NCI-H2081 treated with DMSO at 0.1 percent for 48 hours (cell line): ENCODE measurements at places on chromosomes 13 and 19.

- DNase-seq, result no peak
Observed at GRCh38 chr13:24997367-24997967, 98.5 kb upstream of the PABPC3 start.

- DNase-seq, result no peak
Observed at GRCh38 chr19:1214299-1214861, 8.8 kb downstream of the STK11 start.

DNA sequence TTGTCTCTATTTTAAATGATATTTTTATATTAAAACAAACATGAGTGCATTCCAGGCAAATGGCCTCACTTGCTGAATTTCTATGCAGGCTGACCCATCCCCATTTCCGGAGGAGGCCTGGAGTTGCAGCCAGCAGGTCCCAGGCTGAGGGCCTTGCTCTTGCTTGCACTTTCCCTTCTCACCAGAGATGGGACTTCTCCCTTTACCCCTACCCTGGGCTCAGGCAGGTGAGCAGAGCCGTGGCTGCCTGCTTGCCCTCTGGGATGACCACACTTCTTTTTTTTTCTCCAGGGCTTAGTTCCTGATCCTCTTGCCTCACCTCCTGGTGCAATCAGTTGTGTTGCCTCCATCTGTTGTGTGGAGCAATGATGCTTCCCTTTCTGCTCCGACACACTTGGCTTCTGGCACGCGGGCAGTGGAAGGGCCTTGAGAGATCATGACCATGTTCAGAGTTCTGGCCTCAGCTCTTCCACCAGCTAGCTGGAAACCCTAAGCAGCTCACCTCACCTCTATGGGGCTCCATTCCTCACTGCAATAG, 11.1 kb upstream of the OLFM4 start:
- no peak for DNase-seq

DNA sequence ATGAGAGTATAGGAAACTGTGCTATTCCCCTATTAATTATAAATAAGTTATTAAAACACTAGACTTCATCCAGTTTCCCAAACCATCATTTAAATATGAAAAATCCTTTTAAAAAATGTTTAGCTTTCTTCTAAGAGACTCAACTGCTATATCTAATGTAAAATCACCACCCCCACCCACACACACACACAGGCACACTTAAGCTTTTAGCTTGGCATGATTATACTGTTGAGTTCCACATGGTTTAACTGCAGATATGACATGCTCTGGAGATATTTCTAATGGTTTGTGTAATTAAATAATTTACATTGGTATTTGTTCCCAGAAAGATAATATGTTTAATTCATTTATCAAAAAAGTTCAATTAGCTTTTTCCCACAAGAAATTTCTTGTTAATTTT, 1700.1 kb upstream of the SLC10A2 start:
- DNase-seq, result no peak

DNA sequence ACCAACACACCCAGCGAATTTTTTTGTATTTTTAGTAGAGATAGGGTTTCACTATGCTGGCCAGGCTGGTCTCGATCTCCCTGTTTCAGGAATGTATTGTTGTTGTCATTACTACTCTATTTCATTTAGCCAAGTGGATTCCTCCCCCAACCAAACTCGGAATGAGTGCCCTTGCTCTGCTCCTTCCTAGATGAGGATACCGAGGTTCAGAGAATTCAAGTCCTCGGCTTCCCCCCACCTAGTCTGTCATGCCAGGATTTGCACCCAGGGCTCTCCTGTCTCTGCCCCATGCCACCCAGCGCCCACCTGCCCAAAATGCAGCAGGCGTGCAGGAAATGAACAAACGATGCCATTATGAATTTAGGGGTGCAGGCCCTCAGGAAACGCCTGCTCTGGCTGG, 3.5 kb upstream of the SPACA4 start:
- DNase-seq, result no peak

- DNase-seq, result no peak
Observed at GRCh38 chr13:24178847-24179485, 18.4 kb downstream of the SPATA13 start.

- DNase-seq, result no peak
Observed at GRCh38 chr19:19078801-19079200, 15.0 kb downstream of the SLC25A42 start.

- no peak for DNase-seq
Observed at GRCh38 chr19:32311371-32311770, 34.0 kb upstream of the ZNF507 start.

GRCh38 chr19:13951799-13952153, 533 bp upstream of the DCAF15 start:
- DNase-seq, result no peak

- no peak for DNase-seq
Observed at GRCh38 chr13:79227418-79227817, 178.6 kb downstream of the RBM26 start.

GRCh38 chr19:49936549-49936948, 7.2 kb upstream of the NUP62 start:
- DNase-seq, result no peak

- no peak for DNase-seq
Observed at GRCh38 chr13:72384879-72385278, 342.6 kb downstream of the MZT1 start.

DNA sequence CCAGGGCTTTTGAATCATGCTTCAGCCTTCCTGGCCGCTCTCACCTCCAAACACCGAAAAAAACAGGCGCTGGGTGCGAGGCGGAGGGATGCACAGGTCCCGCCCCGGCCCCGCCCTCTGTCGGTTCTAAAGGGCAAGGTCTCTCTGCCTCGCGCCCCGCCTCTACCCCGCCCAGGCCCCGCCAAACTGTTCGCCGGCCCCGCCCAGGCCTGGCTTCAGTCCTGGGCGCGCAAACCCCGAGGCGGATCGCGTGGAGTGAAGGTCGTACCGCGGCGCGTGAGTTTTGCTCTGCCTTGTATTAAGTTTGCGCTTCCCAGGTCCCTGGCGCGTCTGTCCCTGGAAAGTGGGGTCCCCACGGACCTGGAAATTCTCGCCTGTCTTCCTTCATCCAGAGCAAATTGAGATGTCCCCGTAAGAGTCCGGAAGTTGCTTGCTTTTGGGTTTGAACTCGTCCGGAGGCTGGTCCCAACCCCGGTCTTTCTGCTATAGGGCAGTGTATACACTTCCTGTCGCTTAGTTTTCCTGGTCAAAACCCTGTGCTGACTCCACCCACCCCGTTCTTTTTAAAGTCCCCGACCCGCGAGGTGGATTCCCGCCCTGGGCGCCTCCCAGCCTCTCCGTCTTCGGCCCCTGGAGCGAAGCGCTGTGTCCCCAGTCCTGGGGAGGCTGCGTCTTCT, 8.4 kb downstream of the ZNF808 start:
- DNase-seq, result no peak

DNA sequence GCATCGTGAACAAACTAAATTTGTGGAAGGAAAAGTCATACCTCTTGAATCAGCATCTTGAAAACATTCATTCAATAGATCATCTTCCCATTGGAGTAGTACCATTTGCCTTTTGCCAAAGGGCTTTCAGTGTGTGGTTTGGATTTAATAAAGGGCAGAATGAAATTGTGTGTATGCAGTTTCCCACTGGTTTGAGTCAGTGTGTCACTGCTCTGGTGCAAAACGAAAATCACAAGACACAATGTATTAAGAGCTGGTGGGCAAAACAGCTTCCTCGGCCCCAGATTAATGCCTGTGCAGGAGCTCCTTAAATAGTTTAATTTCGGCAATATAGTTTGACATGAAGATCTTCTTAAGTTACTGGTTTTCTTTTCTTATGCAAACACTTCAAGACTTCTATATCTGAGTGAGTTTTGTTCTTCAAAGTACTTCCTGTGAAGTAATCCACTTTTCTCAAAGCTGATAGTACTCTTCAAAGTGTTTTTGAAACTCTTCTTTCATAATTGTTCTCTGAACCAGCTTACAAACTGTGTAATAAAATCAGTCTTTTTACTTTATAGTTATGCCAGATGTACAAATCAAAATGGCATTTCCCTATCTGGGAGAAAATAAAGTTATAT, 32.1 kb downstream of the RASL11A start:
- no peak for DNase-seq

DNA sequence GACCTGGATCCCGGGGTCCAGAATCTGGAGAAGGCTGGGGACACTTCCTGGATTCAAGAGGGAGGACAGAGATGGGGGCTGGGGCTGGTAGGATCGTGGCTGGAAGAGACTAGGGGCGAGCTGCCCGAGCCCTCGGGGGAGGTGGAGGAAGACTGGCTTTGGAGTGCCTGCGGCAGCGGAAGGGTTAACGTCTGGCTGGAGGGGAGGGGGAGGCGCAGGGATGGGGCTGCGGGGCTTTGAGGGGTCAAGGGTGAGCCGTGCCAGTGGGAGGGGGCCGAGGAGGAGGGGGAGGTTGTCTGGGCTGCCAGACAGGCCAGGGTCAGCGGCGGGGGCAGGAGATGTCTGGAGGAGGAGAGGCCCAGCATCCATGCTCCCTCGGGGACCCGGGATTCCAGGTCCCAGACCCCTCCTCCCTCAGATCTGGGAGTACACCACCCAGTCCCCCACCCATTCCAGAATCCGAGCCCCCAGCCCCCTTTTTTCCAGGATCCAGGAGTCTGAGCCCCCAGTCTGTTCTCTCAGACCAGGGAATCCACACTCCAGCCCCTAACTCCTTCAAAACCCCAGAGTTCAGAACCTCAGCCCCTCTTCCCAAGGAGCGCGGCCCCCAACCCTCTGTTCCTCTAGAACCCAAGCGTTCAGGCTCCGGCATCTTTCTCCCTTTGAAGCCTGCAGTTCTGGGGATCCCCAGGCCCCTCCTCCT, 3.2 kb upstream of the SPACA6 start:
- no peak for DNase-seq

DNA sequence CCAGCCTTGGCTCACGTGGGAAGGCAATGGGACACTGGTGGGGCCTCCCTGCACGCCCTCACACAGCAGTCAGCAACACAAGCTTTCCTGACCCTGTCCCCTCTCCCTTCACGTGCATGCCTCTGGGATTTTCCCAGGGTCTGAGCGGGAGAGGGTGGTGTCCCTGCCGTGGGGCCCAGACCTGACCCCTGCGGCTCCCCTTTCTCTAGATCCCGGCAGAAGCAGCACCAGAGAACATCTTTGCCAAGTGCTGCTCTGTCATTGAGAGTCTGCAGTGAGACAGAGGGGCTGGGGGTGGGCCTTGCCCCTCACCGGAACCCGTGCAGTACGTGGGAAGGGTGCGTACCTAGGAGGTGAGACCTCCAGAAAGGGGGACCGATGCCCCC, 12.6 kb downstream of the KHSRP start:
- no peak for DNase-seq

DNA sequence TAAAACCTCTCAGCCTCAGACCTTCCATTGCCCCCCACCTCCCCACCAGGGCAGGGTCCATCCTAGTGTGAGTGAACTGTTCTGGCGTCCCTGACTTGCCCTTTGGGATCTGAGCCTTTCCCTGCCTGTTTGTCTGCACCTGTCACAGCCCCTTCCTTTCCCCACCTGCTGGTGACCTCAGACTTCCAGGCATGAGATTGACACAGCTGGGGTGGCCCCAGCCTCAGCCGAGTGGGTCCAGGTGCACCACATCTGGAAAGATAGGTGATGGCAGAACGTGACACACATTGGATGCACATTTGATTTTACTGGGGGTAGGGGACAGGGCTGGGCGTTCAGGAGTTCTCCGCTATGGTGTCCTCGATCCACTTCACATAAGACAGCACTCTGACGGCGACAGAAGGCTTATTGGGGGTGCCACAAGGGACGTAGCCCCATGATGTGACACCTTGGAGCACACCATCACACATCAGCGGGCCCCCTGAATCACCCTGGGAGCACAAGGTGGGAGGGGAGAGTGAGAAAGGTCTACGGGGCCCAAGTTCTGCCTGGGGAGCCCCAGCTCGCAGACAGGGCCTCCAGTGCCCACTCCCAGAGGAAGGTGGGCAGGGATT, 4.6 kb downstream of the KLK1 start:
- no peak for DNase-seq

- DNase-seq, result no peak
Observed at GRCh38 chr19:28887920-28888618, 324.9 kb downstream of the UQCRFS1 start.

GRCh38 chr13:34346626-34347025, 528.7 kb downstream of the RFC3 start:
- DNase-seq, result no peak

- no peak for DNase-seq
Observed at GRCh38 chr13:60933638-60934037, 482.0 kb downstream of the PCDH20 start.

DNA sequence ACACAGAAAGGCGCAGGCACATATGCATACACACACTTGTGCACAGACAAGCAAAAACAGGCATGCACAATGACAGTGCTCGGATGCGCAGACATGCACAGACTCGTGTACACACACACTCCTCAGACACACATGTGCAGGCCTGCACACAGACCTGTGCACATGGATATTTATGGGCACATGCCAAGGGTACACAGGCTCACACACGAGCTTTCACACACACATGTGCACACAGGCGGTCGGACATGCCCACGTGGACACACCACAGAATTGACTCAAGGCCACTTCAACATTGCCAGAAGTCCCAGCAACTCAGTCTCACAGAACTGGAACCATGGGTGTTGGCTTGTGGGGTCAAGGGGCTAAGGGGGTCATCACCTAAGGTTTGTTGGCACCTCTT, 206.8 kb downstream of the URI1 start:
- DNase-seq, result no peak

GRCh38 chr13:51998723-51999509, 12.3 kb downstream of the ATP7B start:
- no peak for DNase-seq

DNA sequence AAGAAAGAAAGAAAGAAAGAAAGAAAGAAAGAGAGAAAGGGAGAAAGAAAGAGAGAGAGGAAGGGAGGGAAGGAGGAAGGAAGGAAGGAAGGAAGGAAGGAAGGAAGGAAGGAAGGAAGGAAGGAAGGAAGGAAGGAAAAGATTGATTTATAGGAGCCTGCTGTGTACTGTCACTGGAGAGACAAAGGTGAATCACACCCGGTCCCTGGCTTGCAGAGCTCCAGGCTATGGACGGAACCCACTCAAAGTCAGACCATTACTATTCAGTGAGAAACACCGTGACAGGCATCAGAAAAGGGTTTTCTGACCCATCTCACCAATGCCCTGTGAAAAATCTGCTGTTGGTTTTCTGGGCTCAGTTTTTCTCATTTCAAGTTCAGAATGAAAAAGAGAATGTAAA, 7.3 kb upstream of the CEACAM6 start:
- no peak for DNase-seq

- DNase-seq, result no peak
Observed at GRCh38 chr19:30393046-30393445, 20.9 kb downstream of the ZNF536 start.

- no peak for DNase-seq
Observed at GRCh38 chr19:58357481-58358145, 4.3 kb upstream of the A1BG start.

- DNase-seq, result no peak
Observed at GRCh38 chr13:95784900-95785290, 108.0 kb downstream of the DNAJC3 start.

GRCh38 chr13:51958217-51958547, 53.1 kb downstream of the ATP7B start:
- DNase-seq, result no peak

- DNase-seq, result no peak
Observed at GRCh38 chr13:71758828-71759227, 108.2 kb downstream of the DACH1 start.

- no peak for DNase-seq
Observed at GRCh38 chr19:952680-953444, 27.0 kb downstream of the ARID3A start.
